ENCODE measurements at places on chromosomes 2 and 18.

- no peak for DNase-seq
Observed at GRCh38 chr2:164024396-164024795, 288.6 kb upstream of the FIGN start.

- no peak for DNase-seq
Observed at GRCh38 chr18:11178951-11179549, 29.7 kb upstream of the PIEZO2 start.

DNA sequence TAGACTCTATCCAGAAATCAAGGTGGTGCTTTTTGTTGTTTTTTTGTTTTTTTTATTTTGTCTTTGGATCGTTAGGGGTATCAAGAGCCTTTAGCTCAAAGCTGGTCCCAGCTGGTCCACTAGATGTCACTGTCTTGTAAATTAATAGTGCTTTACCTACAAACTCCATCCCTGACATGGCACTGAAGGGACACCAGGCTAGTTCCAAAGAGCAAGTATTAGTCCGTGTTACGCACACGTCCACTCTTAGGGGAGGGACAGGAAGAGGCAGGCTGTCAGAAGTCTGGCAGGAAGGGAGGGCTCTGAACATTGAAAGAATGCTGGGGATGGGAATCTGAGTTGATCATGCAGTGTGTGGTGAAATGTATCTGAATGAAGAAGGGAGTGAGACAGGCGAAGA, 85.9 kb upstream of the CCBE1 start:
- DNase-seq, result peak; percentile 38

- peak; percentile 68 for DNase-seq
Observed at GRCh38 chr2:10978090-10978670, 66.4 kb downstream of the KCNF1 start.

DNA sequence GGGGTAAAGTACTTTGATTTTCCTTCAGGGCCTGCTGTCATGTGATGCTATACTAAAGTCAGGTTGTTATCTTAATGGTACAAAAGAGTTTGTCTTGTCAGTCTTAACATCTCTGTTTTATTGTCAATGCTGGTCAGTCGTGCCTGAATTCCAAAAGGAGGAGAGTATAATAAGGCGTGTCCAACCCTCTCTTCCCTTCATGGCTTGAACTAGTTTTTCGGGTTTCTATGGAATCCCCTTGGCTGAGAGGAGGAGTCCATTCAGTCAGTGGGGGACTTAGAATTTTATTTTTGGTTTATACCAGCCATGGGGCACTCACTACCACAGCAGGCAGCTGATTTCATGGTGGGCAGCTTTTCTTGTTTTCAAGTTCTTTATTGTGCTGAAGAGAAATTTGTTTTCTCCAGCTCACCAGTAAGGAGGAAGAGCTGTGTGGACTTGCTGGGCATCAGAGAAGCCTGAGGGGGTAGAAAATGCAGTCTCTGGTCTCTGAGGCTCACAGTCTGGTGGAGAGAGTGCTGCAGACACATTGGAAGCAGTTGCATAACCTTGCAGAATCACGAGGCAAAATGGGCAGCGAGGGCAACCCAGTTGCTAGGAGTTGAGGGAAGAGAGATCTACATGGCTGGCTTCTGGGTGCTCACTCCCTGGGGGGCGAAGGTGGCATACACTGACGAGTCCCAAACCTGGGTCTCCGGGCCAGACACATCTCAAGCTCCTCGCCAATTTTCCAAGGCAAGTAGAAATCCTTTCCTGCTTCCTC, 193.1 kb downstream of the ZBTB7C start:
- no peak for DNase-seq

- peak; percentile 66 for DNase-seq
Observed at GRCh38 chr2:61993422-61994024, 88.0 kb downstream of the COMMD1 start.

DNA sequence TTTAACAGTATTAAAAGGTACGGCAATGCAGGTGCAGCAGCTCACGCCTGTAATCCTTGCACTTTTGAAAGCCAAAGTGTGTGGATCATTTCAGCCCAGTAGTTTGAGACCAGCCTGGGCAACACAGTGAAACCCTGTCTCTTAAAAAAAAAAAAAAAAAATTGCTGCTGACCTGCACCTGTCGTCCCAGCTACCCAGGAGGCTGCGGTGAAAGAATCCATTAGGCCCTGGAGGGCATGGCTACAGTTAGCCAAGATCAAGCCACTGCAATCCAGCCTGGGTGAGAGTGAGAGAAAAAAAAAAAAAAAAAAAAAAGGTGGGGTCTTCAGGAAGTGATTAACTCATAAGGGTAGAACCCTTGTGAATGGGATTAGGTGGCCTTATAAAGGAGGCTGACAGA, 12.8 kb downstream of the CUL3 start:
- DNase-seq, result peak; percentile 13

DNA sequence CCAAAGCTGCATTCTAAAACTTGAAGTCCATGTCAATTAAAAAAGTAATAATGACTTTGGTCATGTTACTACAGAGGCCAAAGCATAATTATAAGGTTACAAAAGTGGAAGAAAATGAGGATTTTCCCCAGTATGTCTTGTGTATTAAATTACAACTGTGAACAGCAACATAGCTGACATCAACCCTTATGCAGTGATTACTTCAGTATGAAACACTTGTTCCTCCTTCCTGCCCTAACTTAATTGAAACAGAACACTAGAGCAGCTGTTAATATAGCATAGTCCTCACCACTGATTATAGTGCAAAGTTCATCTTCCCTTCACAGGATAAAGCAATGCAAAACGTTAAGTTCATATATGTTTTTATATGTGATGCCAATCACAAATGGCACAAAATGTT, 29.9 kb downstream of the EPB41L3 start:
- DNase-seq, result peak; percentile 48

- DNase-seq, result no peak
Observed at GRCh38 chr2:210727549-210727948, 171.2 kb downstream of the CPS1 start.

DNA sequence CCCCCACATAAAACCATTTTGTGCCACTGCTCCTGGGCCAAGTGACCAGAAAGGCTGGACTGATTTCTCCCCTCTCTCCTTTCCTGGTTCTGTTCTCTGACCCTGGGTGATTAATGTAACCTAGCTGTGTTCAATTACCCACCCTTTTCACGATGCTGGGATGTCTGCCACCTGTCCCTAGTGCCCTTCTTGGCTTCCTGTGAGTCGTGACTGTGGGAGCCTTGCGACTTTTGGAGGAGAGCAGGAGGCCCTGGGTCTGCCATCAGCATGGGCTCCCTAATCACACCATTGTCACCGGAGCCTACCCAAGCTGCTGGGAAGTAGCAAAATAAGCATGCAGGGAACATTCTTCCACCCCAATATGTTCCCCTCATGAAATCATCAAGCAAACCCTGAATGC, 38.3 kb downstream of the SRSF7 start:
- DNase-seq, result no peak

GRCh38 chr2:105237045-105237765, 4.3 kb upstream of the GPR45 start:
- DNase-seq, result no peak

DNA sequence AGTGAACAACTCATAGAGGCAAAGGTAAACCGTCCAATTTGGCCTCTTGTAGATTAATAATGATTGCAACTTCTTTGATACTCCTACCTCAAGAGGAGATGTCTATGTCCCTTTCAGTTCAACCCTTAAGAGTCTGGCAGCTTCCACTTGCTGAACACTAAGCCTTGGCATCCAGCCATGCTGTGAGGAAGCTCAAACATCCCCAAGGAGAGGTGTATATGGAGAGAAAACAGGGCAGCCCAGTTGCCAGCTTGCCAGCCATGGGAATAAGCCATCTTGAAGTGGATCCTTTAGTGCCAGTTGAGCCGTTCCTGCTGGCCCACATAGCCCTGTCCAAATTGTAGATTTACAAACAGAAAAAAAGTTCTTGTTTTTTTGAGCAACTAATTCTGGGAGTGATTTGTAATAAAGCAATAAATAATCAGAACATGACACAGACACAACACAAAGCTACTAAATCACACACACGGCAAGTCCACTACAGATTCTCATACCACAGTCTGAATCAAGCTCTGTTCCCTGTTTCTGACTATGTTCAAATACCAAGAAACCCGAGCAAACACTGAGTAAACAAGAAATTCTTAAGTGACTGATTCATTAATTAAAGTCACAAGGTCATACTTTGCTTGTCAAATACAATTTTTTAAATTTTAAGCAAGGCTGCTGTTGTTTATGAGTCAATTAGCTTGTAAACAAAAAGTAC, 96.1 kb downstream of the PID1 start:
- no peak for DNase-seq

- peak; percentile 20 for DNase-seq
Observed at GRCh38 chr2:168848225-168848624, 42.0 kb downstream of the SPC25 start.

DNA sequence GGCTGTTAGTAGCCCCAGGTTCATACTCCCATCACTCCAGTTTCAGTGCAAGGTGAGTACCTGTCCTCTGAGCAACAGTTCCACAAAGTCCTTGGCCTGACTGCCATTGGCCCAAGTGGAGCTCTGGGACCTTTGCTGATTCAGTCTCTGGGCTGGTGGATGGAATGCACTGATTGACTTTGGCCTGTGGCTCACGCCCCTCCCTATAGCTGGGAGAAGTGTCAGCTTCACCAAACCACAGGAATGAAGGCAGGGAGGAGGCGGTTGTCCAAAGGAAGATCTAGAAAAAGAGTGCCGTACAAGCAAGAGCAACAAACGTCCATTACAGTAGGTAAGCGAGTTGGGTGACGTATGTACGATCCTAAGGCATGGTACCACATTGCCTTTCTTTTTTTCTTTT, 34.0 kb downstream of the QPCT start:
- DNase-seq, result no peak

- peak; percentile 11 for DNase-seq
Observed at GRCh38 chr2:159882130-159882745, 84.2 kb upstream of the CD302 start.

DNA sequence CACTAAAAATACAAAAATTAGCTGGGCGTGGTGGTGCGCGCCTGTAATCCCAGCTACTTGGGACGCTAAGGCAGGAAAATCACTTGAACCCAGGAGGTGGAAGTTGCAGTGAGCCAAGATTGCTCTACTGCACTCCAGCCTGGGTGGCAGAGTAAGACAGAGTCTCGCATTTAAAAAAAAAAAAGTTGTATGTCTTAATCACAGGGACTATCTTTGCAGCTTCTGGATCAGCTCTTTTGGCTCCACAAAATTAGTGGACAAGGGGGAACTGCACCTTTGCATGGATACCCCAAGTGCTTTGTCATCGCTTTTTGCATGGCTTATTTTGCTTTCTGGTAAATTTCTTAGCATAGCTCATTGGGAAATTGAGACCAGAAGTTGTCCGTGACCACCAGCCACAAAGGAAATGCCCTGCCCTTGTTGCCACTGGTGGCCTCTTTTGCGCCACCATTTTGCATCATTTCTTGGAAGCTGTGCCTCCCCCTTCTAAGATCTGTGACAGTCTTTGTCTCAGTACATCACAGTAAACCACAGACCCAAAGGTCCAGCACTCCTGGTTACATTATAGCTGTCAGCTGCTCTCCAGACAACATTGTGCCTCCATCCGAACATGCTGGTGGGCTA, 43.9 kb upstream of the PCBP1 start:
- DNase-seq, result no peak

- no peak for DNase-seq
Observed at GRCh38 chr18:64650068-64650467, 501.2 kb upstream of the LINC00305 start.

DNA sequence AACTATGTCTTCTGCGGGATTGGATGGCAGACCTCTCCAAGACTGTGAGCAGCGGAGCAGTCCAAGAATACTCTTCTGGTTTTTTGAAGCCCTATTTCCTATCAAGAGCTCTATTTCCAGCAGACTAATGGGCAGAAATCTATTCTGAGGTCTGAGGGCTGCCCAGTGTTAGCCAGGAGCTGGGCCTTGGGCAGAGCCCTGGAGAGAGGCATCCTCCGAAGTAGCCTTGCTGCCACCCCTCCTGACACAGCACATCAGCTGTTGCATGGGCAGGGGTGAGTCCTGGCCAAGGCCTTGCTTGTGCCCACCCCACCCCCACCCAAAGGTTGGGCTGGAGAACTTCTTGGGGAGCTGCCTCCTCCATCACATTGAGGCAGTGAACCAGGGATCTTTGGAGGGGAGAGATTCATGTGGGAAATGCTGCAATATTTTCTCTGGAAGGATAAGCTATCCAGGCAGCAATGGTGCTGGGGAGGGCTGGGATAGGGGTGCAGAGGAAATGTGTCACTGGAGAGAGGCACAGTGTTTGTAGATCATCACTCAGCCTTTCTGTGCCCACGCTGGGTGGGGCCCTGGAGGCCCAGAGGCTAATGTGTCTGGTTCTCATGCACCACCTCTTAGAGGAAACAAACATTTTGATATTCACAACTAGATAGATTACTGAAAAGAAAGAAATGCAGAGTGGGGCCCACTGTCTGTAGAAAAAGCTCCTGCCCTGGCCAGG, 104.7 kb downstream of the VSNL1 start:
- peak; percentile 31 for DNase-seq

DNA sequence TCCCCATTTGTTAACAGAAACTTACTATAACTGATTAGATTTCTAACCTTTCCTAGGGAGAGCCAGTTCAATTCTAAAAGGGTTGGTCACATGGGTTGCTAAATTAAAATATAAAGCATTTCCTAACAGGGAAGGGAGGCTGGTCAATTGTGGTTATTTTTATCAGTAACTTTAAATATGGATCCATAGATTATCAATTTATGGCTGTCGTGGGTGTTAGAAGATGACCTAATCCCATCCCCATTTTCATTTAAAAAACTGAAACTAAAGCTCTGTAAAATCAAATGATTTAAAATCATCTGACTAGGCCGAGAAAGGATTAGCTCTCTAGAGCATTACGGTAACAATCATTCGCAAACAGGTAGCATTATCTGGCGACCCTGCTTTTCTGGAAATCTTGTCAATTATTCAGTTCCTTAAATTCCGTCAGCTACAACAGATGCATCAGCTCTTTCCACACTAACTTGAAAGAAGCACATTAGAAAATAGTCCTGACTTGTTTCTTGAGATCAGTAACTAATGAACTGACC, 953 bp upstream of the HNRNPA3 start:
- DNase-seq, result peak; percentile 43

- no peak for DNase-seq
Observed at GRCh38 chr18:28514699-28515098, 337.8 kb upstream of the CDH2 start.

- DNase-seq, result no peak
Observed at GRCh38 chr2:61376211-61376610, 94.7 kb downstream of the USP34 start.

GRCh38 chr2:19409046-19409445, 50.6 kb upstream of the OSR1 start:
- peak; percentile 52 for DNase-seq

- no peak for DNase-seq
Observed at GRCh38 chr2:96817882-96818281, 1.8 kb downstream of the CNNM3 start.

DNA sequence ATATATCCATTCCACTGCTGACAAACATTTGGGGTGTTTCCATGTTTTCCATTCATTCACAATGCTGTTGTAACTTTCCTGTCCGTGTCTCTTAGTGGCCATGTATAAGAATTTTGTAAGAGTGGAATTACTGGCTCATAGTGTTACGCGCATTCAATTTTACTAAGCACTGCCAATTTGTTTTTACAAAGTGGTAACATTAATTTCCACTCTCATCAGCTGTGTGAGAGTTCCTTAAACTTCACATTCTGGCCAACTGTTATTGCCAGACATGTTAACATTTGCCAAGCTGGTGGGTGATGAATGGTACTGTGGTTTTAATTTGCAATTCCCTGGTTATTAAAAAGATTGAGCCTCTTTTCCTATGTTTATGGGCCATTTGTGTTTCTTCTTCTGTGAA, 134.2 kb downstream of the DTNB start:
- peak; percentile 42 for DNase-seq
